CD4-positive, alpha-beta T cell (primary cell): ENCODE measurements at places on chromosomes 1 and 21.

- H3K36me3 ChIP-seq, result peaks cover 91% of the 10 kb centered on the region
- no peak overlapping the region for H3K27ac ChIP-seq
- H3K4me1 ChIP-seq, result no peaks in the 10 kb centered on the region
- DNase-seq, result no peak
- H3K4me3 ChIP-seq, result no peak overlapping the region
Measured at GRCh38 chr1:951364-951763, 7.7 kb downstream of the NOC2L start.

DNA sequence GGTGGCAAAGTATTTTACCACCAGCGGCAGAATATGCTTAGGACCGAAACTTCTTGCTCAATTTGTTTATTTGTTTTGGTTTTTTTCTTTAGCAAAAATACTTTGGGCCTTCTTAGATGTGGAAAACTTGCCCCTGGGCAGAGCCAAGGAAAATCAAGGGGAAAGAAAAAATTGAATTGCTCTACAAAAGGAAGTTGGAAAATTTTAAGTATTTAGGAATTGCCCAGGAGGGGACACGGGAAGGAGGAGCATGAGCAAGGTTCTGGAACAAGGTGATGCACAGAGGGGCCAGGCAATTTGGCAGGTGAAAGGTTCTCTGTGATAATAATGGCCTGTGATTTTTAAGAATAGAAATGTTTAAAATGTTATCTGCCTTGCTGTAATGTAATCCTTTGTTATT is 28.6 kb downstream of the SGIP1 start:
- H3K36me3 ChIP-seq, result no peaks in the 10 kb centered on the region
- H3K4me1 ChIP-seq, result no peaks in the 10 kb centered on the region
- H3K27me3 ChIP-seq, result no peaks in the 10 kb centered on the region
- no peak overlapping the region for H3K4me3 ChIP-seq
- no peak overlapping the region for H3K27ac ChIP-seq

DNA sequence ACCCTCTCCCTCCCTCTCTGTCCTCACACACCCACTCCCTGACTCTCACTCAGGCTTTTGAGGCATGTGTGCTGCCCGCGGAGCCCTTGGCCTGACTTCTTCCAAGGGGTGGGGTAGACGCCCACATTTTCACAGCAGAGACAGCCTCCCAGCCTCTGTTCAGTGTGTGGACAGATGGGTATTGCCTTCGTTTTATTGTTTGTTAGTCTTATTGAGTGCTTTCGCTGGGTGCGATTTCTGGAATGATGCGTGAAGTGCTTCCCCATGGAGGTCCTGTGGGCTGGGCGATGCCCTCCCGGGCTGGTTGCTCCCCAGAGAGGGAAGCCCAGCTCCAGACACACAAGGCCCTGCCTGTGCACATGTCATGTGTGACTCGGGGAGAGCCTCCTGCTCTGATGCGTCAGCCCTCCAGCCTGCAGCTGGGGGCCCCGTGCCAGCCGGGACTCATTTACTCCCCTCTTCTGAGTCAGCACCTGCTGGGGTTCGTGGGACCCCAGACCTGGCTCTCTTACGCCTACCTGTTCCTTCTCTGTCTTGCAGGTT is 14.7 kb downstream of the PDXK start:
- no peaks in the 10 kb centered on the region for H3K27me3 ChIP-seq
- peaks cover 58% of the 10 kb centered on the region for H3K4me1 ChIP-seq
- H3K4me3 ChIP-seq, result peak overlapping the region; percentile 34

GRCh38 chr1:231518485-231519034 is 9.9 kb upstream of the TSNAX start:
- H3K36me3 ChIP-seq, result no peaks in the 10 kb centered on the region
- H3K4me1 ChIP-seq, result no peaks in the 10 kb centered on the region
- H3K27ac ChIP-seq, result no peak overlapping the region
- H3K27me3 ChIP-seq, result no peaks in the 10 kb centered on the region
- no peak for DNase-seq

GRCh38 chr1:29800522-29800956 is 564.2 kb downstream of the PTPRU start:
- no peaks in the 10 kb centered on the region for H3K4me1 ChIP-seq
- H3K36me3 ChIP-seq, result no peaks in the 10 kb centered on the region
- no peak overlapping the region for H3K27ac ChIP-seq
- no peaks in the 10 kb centered on the region for H3K27me3 ChIP-seq
- H3K4me3 ChIP-seq, result no peak overlapping the region

DNA sequence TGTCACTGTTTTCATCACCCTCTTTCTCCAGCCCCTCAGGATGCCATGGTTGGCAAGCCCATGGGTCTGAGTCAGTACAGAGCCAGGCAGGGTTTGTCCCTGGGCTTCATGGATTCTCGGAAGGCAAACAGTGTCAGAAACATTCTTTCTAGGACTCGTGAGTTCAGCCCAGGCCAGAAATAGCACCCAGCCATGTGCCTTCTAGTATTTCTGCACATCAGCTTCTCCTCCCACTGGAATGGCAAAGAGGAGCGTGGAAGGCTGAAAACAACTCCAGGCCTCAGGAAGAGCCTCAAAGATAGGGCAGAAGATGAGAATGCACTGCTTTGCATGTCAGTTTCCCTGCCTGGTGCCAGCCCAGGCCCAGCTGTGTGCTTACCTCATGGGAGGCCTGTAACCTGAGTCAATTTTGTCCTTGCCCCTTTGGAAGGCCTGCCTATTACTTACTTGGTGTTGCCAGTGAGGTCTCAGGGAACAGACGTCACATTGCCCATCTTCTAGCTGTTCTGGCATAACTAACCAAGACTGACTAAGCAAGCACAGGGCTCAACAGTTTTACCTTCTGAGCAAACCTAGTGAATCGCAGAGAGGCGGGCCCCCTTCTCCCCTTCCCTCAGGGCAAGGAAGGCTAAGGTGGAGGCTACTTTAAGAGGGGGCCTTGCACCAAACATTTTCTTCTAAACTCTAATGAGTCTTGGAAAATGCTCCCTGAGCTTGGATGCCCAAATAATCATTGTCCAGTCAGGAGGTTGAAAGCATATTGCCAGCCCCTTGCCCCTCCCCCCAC is 42.4 kb downstream of the GLUL start:
- H3K4me1 ChIP-seq, result no peaks in the 10 kb centered on the region
- no peaks in the 10 kb centered on the region for H3K36me3 ChIP-seq
- H3K4me3 ChIP-seq, result no peak overlapping the region
- H3K27me3 ChIP-seq, result no peaks in the 10 kb centered on the region
- no peak for DNase-seq

GRCh38 chr1:78184460-78185072 is 138.8 kb downstream of the GIPC2 start:
- H3K4me1 ChIP-seq, result no peaks in the 10 kb centered on the region
- H3K27me3 ChIP-seq, result no peaks in the 10 kb centered on the region
- no peak for DNase-seq
- H3K4me3 ChIP-seq, result no peak overlapping the region

DNA sequence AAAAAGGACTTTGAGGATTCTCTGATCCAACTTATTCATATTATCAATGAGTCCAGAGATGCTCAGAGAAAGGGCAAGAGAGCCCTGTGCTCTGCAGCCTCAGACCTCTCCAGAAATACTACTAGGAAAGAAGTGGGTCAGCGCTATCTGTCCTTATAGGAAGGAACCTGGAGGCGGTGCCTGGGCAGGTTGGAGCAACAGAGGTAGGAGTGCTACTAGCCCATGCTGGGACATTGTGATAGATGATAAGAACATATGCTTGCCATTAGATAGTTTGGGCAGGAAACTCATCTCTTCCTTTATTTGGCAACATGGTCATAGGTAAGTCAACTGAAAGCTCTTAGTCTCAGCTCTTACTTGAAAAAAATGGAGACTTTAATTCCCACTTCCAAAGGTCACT is 133.7 kb upstream of the COA6 start:
- DNase-seq, result no peak
- H3K4me1 ChIP-seq, result no peaks in the 10 kb centered on the region
- H3K36me3 ChIP-seq, result no peaks in the 10 kb centered on the region
- H3K4me3 ChIP-seq, result no peak overlapping the region
- H3K27me3 ChIP-seq, result no peaks in the 10 kb centered on the region

GRCh38 chr1:112317140-112317539 is 78.9 kb upstream of the CTTNBP2NL start:
- peaks cover 12% of the 10 kb centered on the region for H3K27me3 ChIP-seq
- no peak for DNase-seq
- H3K4me1 ChIP-seq, result no peaks in the 10 kb centered on the region

DNA sequence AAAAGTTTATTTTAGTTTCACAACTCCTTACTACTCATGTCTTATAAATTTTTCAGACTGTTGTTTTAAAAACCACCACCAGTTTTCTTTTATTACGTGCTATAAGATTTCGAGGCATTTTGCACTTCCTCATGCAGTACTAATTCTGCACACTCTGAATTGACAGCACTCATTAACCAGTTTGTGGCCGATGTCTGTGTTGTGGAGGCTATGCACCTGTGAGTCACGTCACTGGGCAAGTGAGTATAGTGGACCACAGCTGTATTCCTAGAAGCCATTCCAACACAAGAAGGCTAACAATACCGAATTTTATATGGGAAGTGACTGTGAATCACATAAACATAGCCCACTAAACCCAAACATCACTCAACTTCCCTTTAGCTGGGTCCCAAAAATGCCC is 21.0 kb upstream of the SPATA6 start:
- no peaks in the 10 kb centered on the region for H3K4me1 ChIP-seq
- no peaks in the 10 kb centered on the region for H3K27me3 ChIP-seq
- no peak overlapping the region for H3K27ac ChIP-seq

DNA sequence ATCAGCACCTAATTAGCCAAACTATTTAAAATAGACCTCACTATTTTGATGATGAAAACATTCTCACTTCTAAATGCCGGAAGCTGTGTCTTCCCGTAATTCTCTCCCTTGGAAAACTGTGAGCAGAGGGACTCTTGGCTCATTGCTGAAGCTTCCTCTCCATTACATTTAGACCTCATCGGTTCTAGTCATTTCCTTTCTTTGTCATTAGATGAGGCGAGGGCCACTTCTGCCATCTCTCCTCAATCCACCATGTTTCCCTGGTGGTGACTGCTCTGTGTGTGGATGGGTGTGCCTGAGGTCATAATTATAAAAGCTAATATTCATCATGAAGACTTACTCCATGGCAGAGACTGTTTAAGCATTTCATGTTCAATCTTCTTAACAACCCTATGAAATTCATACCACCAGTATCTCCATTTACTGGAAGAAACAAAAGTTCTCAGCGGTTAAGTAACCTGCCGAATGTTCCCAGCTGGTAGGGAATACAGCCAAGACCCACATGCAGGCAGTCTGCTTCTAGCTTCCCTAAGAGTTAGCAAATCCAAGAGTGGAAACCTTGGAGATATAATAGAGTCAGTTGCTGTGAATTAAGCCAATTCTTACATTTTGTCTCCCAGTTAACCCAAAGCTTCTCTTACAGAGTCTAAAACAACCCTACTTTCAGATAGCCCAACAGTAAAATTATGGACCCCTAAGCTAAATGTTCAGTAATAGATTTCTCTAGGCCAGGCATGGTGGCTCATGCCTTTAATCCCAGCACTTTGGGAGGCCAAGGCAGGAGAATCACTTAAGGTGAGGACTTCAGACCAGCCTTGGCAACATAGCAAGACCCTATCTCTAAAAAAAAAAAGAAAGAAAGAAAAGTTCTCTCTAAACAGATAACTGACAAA is 156.2 kb downstream of the ZBTB18 start:
- no peak for DNase-seq
- no peaks in the 10 kb centered on the region for H3K4me1 ChIP-seq
- no peak overlapping the region for H3K27ac ChIP-seq
- no peaks in the 10 kb centered on the region for H3K36me3 ChIP-seq
- no peak overlapping the region for H3K4me3 ChIP-seq

- peaks cover 19% of the 10 kb centered on the region for H3K4me1 ChIP-seq
- H3K4me3 ChIP-seq, result no peak overlapping the region
- no peak overlapping the region for H3K27ac ChIP-seq
Measured at GRCh38 chr21:44815852-44816628, 1.8 kb downstream of the SUMO3 start.

DNA sequence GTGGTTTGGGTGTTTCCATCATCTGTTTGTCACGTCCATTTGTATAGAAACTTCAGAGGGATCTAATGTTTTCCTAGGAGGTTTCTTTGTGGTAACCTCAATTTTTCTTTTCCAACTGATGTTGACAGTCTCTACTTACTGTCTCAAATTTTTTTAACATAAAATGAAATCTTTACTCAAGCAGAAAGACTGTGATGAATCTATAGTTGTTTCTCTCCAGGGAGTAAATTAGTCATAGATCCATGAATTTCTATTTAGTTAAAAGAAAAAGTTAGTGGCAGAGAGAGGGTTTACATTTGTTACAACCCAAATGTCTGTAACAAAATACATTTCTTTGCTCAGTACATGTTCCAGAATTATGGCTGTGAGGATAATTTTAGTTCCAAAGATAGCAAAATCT is 161.6 kb downstream of the DISP1 start:
- no peaks in the 10 kb centered on the region for H3K36me3 ChIP-seq
- H3K27me3 ChIP-seq, result no peaks in the 10 kb centered on the region
- H3K27ac ChIP-seq, result no peak overlapping the region
- no peak overlapping the region for H3K4me3 ChIP-seq

DNA sequence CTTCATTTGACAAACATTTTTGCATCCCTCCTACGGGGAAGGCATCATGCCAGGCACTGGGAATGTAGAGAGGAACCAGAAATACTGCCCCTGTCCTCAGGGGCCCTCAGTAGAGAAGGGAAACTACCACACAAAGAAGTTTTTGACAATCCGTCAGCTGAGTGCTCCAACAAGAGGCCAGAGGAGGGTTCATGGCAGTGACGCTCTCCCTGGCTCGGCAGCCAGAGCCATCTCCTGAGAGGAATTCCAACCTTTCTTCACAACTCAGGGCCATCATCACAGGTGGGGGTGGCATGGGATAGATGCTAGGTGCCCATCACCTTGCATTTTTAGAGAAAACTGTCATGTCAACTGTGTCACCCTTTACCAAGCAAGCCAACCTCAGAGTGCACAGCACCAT is 154.1 kb downstream of the HIVEP3 start:
- peaks cover 3% of the 10 kb centered on the region for H3K4me1 ChIP-seq
- no peak for DNase-seq
- H3K27me3 ChIP-seq, result no peaks in the 10 kb centered on the region
- H3K36me3 ChIP-seq, result no peaks in the 10 kb centered on the region

DNA sequence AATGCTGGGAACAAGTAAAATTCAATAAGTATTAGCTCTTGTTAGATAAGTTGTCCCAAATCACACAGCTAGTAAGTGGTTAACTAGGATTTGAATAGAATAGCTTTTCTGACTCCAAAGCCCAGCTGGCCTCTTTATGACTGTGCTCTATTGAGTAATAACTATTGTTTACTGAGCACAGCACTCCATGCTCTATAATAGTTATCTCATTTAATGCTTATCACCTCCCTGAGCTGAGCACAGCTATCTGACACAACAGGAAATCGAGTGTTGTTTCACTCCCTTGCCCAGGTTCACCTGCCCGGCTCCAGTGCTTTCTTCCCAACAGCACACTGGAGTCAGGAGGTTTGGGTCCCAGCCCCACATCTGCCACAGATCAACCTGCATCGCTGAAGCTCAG is 38.8 kb upstream of the STMN1 start:
- H3K4me3 ChIP-seq, result no peak overlapping the region
- H3K4me1 ChIP-seq, result no peaks in the 10 kb centered on the region
- H3K27ac ChIP-seq, result no peak overlapping the region
- no peaks in the 10 kb centered on the region for H3K36me3 ChIP-seq

- peaks cover 10% of the 10 kb centered on the region for H3K27me3 ChIP-seq
- H3K27ac ChIP-seq, result no peak overlapping the region
- no peaks in the 10 kb centered on the region for H3K4me1 ChIP-seq
- H3K4me3 ChIP-seq, result no peak overlapping the region
- no peak for DNase-seq
Measured at GRCh38 chr1:182968151-182968741, 15.3 kb upstream of the SHCBP1L start.

GRCh38 chr1:114558544-114558943 is 22.9 kb downstream of the BCAS2 start:
- H3K36me3 ChIP-seq, result no peaks in the 10 kb centered on the region
- no peak overlapping the region for H3K4me3 ChIP-seq
- H3K4me1 ChIP-seq, result no peaks in the 10 kb centered on the region
- no peaks in the 10 kb centered on the region for H3K27me3 ChIP-seq
- DNase-seq, result no peak
